ENCODE measurements at places on chromosomes 16 and 17.

DNA sequence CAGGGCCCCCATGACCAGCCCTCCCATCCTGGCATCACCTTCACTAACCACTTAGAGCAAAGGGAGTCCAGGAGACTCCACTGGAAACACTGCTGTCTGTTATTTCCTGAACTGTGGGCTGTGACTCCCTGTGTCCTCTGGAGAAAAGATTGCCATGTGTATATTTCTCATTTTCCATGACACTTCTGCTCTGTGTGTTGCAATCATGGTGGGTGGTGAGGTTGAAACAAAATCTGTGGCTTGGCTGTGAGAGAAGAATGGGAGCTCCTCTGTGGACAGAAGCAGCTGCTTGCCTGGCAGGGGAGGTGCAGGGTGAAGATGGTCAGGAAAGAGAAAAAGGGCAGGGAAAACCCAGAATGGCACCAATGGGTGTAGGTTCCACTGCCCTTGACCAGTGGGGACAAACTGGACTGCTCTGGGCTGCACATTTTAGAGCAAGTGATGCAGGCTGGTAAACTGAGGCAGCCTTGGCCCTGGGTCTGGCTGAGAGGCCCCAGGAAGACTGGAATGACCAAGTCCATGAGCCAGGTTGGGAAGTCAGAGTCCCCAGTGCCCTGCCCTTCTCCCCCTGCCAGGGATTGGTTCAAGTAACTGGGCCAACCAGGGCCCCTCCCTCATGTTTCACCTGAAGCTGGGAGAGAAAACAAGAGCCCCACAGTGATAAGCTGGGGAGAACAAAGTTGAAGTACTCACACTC, 314.3 kb downstream of the C16orf95 start:
- DNase-seq, result no peak

DNA sequence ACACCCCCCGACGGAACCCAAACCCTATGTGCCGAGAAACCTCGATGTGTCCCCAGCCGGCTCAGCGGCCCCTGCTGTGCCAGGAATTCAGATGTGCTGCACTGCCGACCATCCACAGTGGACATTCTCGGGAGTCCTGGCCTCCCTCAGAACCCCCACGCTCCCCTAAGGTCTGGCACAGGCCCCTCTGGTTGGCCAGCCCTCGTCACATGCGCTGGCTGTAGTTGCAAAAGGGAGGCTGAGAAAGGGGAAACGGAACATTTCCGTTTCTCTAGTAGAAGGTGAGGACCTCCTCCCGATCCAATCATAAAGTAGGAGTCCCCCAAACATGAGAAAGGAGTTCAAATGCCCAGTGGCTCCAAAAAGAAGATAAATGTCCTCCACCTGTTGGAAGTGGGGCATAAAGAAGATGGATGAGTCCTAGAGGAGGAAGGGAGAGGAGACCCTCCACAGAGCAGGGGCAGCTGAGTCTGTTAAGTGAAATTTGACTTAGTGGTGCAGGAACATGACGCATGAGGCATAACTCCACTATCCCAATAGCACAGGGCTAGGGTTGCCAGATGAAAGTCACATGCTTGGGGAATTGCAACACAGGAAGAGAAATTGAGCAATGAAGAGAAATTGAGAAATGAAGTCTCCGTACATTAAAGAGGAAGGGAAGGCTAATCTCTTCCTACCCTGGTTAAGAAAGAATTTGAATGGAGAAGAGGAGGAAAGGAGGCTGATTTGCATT, 49.3 kb upstream of the WSB1 start:
- no peak for DNase-seq

- no peak for DNase-seq
These were observed 57.8 kb upstream of the LYRM9 start for GRCh38 chr17:27950995-27951394.

GRCh38 chr17:77772461-77772897, 186.0 kb upstream of the TNRC6C start:
- DNase-seq, result no peak

DNA sequence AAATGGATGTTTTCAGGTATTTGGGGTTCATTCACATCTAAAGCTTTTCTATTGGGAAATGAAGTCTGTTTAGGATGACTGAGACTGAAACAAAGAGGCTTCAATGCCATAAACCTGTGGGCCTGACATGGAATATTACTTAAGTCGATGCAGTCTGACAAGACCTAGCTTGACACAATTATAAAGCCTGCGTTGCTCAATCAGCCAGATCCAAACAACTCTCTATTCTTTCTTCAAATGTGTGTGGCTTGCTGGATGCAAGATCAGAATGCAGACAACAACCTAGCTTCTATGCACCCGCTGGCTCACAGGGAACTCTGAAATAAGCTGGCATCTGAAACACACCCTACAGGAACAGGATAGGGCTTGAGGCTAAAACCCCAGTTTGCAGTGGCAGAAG, 40.0 kb downstream of the RFFL start:
- no peak for DNase-seq

GRCh38 chr17:66725956-66726355, 109.0 kb upstream of the CACNG5 start:
- DNase-seq, result no peak

GRCh38 chr17:21532763-21533385, 156.7 kb downstream of the KCNJ12 start:
- DNase-seq, result no peak

DNA sequence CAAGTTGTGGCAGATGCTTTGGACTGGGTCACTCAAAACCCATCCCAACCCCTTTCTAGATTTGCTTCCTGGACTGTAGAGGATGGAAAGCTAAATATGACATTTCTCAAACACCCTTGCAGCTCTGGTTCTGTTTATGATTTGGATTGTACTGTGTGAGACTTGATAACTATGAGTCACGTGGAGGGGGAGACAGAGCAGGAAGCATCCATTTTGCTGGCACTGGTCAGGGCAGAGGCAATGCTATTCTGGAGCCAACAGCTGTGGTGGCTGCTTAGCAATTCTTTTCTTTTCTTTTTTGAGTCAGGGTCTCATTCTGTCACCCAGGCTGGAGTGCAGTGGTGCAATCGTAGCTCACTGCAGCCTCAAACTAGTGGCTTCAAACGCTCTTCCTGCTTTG, 13.6 kb upstream of the TERF2 start:
- no peak for DNase-seq

- DNase-seq, result no peak
These were observed 9.8 kb downstream of the CLCN7 start for GRCh38 chr16:1464894-1465566.

GRCh38 chr17:78924481-78925151, 571 bp downstream of the TIMP2 start:
- no peak for DNase-seq

- DNase-seq, result no peak
These were observed 7.8 kb upstream of the C17orf99 start for GRCh38 chr17:78138204-78139060.

- DNase-seq, result no peak
These were observed 45.6 kb upstream of the NKD1 start for GRCh38 chr16:50502616-50503011.

- DNase-seq, result no peak
These were observed 430 bp downstream of the HAPSTR1 start for GRCh38 chr16:9091867-9092281.

- no peak for DNase-seq
These were observed 32.9 kb downstream of the CPSF4L start for GRCh38 chr17:73228748-73229236.

DNA sequence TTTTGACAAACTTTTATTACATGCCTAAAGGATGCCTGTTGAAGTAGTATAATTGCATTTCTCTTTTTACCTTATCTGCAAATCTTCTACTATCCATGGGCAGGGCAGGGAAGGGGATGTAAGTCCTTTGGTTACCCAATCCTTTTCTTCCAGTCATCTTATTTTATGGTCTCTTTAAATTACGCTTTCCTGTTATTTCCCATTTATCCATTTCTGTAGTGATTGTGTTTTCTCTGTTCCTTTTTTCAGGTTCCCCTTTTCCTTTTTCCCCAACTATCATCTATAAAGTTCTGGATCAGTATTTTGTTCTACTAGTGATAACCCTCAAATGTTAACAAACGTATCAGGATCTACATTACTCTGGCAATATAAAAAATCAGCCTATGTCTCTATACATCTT, 3.3 kb upstream of the ABCA9 start:
- DNase-seq, result no peak

DNA sequence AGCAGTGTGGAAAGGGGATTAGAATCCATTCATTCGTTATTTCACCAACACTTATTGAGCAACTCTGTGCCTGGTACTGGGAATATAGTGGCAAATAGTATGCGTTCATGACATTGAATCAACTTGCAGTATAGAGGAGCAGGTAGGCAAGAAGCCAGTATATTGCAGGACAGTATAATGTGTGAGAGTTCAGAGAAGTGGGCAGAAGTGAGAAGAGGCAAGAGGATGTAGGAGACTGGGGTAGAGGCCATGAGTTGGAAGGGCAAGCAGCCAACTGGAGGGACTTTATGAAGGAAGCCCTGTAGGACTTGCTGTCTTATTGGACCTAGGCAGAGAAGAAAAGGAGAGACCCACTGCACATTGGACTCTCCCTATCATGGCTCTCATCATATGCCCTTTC, 12.3 kb downstream of the HSD17B2 start:
- DNase-seq, result no peak

- DNase-seq, result no peak
These were observed 29.7 kb downstream of the DCAKD start for GRCh38 chr17:45021607-45022287.

- no peak for DNase-seq
These were observed 12.7 kb upstream of the DOC2B start for GRCh38 chr17:193841-194806.

DNA sequence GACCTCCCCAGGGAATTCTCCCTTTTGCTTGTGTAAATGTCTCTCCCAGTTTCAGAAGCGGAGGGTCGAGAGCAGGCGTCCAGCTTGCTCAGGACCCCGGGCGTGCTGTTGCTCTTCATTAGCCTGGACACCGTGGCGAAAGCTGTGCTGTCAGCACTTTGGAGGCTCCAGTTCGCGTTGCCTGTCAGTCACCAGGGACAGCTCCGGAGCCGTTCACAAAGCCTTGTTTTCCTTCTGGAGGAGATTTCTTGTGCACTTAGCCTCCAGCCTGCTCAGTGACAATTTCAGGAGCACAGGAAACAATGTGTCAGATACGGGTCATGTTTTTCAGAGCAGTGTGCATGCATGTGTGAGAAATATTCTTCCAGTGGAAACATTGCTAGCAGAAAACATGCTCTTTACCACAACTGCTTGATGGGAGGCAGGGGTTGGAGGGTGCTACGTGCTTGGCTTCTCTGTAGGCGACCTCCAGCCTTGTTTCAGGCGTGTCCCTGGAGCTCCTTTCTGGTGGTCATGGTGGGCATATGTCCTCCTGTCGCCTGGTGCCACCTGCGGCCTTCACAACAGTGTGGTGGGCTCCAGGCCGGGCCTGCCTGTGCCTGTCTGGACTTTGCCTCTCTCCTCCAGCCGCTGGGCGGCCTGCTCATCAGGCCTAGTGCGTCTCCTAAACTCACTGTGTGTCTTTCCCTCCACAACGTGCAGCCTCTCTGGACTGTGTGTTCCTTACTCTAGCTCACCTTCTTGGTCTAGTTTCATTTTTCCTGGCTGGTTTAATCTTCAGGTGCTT, 29.0 kb downstream of the ZNF750 start:
- no peak for DNase-seq

DNA sequence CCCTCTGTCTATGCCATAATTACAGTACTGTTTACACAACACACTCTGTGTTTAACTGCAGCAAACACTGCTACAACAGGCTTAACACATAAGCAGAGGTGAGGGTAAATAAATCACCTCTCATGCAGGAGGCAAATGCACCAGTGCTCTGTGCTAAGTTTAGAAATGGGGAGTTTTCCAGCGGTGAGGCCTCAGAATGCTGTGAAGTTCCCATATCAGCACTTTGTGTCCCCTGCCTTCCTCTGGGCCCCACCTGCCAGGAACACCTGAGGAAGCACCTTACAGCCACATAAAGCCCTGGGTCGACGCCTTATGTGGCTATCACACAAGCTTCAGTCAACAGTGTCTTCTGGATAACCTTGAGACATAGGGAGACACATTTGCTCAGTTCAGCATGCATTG, 304.5 kb downstream of the HAPSTR1 start:
- no peak for DNase-seq

DNA sequence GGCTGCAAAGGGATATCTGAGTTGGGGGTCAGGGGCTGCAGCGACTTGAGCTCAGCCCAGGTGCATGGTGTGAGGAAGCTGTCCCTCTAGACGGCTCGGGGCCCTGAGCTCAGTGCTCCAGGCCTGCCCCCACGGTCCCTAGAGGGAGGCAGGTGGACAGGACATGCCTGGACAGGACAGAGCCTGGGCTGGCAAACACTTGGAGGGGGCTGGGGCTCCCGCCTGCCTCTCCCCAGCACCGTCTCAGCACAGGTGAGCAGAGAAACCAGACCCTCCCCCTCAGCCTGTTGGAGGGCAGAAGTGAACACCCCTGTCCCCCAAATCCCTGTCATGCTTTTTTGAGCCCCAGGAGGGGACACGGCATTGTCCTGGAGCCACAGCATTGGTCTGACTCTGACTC, 11.4 kb upstream of the SLC38A10 start:
- no peak for DNase-seq

DNA sequence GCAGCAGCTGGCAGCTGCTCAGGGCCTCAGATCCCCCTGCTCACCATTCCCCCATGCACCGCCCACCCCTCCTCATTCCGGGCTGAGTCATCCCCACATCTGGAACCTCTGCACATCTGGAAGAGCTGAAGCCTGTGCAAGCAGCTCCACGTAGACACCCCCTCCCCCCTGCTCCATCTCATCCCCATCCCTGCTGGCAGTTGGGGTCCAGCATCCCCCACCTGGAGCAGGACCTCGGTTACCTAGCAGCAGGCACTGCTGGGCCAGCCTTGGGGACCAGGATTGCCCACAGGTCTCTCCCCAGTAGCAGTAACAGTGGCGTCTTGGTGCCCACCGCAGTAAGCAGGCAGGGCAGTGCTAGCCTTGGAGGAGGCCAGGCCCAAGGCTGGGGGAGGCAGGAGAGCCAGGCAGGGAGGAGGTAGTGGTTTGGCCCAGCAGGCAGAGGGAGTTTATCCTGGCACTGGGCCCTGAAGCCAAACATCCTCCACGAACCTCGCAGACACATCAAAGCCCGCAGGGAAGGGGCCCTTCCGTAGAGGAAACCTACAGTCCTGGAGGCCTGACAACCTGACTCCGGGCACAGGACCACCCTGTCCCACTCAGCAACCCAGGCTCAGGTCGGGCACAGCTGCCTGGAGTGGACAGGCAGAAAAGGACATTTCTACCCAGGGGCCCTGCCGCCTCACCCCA, 7.7 kb upstream of the TMEM92 start:
- peak; percentile 3 for DNase-seq

GRCh38 chr16:49552313-49552928, 178.8 kb downstream of the C16orf78 start:
- DNase-seq, result no peak

DNA sequence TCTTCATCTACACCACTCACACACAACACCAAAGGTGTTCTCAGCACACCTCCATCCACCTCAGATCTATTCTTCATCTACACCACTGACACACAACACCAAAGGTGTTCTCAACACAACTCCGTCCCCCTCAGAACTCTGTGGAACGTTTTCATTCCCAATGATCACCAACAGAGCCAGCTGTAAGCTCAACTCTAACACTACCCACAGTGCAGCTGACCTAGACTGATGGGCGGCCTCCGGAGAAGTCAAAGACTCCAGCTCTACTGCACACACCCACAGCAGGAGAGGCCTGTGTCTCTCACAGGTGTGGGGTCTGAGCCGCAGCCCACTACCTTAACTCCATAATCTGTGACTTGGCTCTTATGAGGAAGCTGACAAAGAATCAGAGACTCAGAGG, 50.7 kb downstream of the ANKRD11 start:
- no peak for DNase-seq

- DNase-seq, result no peak
These were observed 104.7 kb downstream of the SMG6 start for GRCh38 chr17:2198927-2199326.

- no peak for DNase-seq
These were observed 1102.7 kb upstream of the EEF2KMT start for GRCh38 chr16:6200271-6200670.

Measured in NCI-H2081 treated with DMSO at 0.1 percent for 48 hours (cell line).